ENCODE measurements at places on chromosomes 16 and 17.

DNA sequence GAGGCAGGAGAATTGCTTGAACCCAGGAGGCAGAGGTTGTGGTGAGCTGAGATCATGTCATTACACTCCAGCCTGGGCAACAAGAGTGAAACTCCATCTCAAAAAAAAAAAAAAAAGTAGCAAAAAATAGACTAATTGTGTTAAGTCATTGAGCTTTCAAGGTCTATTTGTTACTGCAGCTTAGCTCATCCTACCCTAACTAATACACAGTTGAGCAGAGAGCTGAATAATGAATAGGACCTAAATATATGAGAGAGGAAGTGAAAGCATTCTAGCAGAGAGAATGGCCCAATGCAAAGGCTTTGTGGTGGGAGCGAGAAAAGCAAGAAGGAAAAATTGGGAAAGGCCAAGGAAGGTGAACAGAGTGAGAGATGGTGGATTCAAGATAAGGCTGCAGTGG is 128.3 kb downstream of the AXIN2 start:
- no peak for DNase-seq

GRCh38 chr16:56252835-56253234 is 61.5 kb downstream of the GNAO1 start:
- no peak for DNase-seq

DNA sequence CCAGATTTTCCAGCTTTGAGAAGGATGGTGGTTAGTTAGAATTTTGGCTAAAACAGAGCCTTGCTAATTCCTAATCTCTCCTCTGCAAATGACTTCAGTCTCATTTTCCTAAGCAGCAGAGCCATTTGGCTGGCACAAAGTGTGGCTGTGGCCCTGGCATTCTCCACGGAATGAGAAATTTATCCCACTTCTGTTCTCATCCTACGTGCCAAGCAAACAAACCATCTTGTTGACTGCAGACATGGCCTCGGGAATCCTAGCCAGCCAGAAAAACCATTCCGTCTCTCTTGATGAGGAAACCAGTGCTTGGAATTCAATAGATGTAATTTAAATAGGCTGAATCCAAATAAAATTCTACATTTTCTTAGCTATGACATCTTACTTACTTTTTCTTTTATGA is 34.1 kb upstream of the ELAC2 start:
- no peak for DNase-seq

- no peak for DNase-seq
Observed at GRCh38 chr16:70388006-70388680, 41.4 kb downstream of the DDX19A start.

DNA sequence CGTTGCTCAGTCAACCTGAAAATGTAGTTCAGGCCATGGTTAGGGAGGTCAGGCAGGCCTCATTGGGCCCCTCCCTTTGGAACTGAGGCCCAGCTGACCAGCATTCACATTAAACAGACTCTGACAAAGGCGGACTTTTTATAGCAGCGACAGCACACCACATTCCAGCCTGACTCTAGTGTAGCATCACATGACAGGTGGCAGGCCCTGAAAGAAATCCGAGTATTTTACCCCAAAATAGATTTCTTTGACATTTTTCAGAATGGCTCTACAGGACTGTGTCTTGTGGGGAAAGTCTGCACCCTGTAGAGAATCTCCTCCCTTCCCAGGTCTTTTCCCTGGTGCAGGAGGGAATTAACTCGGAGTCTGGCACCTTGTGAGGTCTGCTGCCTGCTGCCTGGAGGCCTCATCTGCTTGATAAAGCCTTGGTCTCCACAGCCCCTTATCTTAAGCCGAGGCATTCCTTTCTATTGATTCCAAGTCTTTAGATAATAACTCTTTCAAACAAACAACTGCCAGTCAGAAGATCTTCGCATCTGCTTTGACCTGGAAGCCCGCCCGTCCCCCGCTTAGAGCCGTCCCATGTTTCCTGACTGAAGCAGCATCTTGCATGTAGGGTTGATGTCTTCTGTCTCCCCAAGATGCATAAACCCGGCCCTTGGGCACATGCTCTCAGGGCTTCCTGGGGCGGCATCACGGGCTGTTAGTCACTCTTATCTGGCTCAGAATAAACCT is 44.0 kb upstream of the CAPN15 start:
- DNase-seq, result no peak

- no peak for DNase-seq
Observed at GRCh38 chr17:488993-489757, 136.6 kb upstream of the RPH3AL start.

- no peak for DNase-seq
Observed at GRCh38 chr16:35525979-35526590, 2066.7 kb downstream of the TP53TG3F start.

DNA sequence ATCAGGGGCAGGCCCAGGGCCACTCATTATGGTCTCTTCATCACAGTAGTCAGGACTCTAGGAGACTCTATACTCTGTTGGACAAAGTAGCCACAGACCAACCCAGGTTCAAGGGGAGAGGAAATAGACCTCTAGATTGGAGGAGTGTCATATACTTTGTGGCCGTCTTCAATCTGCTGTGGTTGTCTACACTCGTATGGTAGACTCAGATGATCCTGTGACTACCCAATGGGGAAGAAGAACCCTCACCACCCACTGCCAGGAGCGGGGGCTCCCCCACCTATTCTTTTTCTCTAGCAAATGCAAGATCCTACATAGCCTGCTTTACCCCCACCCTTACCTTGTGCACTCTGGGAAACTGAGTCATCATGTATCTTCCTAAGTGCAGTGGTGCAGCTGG is 80.5 kb downstream of the KSR1 start:
- DNase-seq, result no peak

GRCh38 chr17:56679115-56679776 is 85.7 kb downstream of the NOG start:
- no peak for DNase-seq

GRCh38 chr16:5944971-5945370 is 847.4 kb upstream of the EEF2KMT start:
- no peak for DNase-seq

DNA sequence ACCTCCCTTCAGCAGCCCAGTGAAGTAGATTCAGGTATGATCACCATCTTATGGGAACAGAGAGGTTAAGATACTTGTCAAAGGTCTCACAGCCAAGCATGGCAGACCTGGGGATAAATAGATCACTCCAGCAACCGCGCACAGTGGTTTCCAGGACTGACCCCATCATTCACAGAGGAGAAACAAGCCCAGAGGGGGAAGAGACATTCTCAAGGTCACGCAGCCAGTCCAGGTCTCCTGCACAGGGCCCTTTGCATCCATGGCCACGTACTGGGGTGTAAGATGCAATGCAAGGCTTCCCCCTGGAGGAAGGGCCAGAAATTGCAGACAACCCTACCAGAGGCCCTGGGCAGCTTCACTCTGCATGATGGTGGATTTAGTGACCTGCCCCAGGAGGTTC is 19.9 kb downstream of the TLE7 start:
- DNase-seq, result no peak

GRCh38 chr17:40316571-40317344 is 7.8 kb downstream of the RARA start:
- no peak for DNase-seq

DNA sequence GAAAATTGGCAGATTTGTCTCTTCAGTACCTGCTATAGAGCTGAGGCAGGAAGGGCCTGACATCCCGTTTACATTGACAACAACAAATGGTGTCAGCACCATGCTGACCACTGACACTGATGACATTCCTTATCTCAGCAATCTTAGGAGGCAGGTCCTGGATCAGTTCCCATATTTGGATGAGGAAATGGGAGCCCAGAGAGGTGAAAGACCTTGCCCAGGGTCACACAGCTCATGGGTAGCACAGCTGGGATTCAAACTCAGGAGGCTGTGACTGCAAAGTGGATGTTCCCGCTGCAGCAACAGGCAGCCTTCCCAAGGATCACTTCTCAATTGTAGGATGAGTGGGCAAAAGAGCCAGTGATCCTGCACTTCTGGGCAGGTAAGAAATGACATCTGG is 30.5 kb upstream of the CACNG4 start:
- DNase-seq, result no peak

GRCh38 chr16:76450890-76451289 is 173.7 kb downstream of the CNTNAP4 start:
- no peak for DNase-seq

- peak; percentile 77 for DNase-seq
Observed at GRCh38 chr17:549177-550040, 165.2 kb downstream of the VPS53 start.

DNA sequence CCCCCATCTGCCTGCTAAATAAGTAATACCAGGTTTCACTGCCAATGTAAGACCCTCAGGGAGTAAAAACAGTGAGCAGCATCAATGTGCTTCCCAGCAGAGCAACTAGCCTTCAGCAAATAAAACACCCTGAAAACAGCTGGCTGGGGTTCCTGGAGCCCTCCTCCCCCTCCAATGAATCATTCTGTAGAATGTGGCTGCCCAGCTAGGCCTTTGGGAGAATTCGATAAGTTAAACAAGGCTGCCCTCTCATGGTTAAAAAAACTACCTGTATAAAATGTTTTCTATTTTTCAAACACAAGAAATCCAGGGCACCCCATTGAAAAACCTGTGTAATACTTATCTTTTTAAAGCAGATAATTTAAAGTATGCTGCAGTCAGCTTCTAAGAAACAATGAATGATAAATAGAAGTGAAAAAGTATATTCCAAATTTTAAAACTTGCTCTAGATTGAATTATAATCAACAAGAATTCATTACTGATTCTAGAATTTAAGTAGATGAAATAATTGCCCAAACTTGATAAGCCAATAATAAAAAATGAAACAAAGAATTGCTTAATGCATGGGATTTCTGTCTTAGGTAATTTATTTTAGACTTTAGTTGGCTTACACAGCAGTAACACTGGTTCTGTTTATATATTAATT is 9.4 kb upstream of the TOM1L1 start:
- no peak for DNase-seq

DNA sequence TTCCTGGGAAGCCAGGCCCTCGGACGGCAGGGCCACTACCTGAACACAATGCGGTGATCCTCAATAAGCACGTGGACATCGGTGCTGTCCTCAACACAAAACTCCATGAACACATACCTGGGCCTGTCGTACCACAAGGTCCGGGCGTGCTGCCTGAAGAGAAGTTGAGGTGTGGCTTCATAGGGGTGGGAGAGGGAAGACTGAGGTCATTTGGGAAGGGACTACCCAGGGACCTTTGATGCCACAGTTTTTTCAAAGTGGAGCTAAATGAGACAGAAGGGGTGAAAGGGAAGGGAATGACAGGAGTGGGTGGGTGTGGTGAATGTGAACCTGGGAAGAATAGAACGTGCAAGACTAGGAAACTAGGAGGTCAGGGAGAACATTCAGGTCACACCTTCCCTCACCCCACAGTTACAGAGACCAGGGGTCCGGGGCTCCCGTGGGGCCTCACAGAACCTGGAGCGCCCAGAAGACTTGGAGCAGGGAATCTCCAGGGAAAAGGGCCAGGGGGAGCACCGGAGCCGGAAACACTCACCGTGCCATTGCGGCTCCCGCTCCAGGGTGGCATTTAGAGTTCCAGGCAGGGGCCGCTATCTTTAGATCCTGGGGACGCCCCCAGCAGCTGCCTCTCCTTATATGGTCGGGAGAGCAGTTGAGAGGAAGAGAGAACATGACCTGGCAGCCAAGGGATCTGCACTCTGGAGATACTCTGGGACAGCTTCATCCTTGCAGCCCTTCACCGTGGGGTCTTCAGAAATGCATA is at the start of gene PTGES3L:
TSS of gene PTGES3L (minus strand) at position 570 of the 763 bp plus-strand sequence. CDS start at position 543, 27 bp downstream.
- DNase-seq, result no peak

DNA sequence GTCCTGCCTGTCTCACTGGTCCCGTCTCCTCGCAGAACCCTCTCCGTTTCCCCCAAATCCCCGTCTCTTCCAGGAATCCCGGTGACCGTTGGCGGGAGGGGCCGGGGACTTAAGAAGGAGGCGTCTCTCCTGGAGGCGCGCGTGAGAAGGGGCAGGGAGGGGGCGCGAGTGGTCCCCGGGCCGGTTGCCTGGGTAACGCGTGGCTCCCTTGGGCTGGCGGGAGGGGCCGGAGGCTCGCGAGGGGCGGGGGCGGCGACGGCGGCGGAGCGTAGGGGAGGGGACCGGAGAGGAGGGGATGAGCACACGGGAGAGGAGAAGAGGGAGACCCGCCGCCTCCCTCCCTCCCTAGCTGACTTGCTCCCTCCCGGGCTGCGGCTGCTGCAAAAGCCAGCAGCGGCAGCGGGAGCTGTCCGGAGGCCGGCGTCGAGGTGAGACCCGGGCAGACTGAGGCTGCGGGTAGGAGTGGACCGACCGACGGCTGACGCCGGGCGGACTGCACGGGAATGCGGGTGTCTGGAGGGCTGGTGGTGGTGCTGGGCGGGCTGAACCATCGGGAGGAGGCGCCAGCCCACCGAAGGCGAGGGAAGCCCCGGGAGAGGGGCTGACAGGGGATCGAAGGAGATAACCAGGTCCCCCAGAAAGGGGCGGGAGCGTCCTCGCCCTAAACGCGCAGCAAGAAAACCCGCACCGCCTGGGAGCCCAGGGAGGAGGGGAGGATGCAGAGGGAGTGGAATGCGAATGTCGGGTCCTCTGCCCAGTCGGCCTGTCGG is at the start of gene PRRT2:
TSS of gene PRRT2 (plus strand) at position 298 of the 770 bp plus-strand sequence. CDS start 862 bp downstream, outside the sequence.
- peak; percentile 47 for DNase-seq

- DNase-seq, result no peak
Observed at GRCh38 chr16:9903-10665, 43.3 kb downstream of the POLR3K start.

- no peak for DNase-seq
Observed at GRCh38 chr17:2978991-2979390, 84.4 kb downstream of the OR1D5 start.

DNA sequence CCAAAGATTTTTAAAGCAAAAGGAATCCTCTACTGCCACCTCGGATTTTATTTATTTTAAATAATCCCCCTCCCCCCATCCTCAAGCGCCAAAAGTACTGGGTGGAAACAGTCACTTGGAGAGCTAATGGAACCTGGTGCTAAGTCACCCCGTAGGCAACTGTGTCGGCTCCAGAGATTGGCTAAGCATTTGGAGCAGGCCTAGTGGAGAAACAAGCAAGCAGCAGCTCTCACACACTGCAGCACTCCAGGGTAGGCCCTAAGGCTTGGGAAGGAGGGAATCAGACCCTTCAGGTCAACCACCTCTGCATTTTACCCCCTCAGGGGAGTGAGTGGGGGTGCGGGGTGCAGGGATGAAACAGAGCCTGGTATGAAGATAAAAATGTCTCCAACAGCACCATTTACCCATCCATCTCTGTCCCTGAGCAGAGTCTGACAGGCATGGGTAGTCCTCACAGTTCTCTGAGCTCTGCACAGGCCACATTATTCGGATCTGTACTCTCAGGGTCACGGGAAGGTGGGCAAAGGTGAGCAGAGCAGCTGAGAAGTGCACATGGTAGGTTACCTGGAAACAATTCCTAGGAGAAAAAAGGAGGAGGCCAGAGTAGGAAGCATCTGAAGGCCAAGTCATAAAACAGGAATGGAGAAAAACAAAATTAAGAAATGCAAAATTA is 27.2 kb upstream of the STAC2 start:
- DNase-seq, result no peak

DNA sequence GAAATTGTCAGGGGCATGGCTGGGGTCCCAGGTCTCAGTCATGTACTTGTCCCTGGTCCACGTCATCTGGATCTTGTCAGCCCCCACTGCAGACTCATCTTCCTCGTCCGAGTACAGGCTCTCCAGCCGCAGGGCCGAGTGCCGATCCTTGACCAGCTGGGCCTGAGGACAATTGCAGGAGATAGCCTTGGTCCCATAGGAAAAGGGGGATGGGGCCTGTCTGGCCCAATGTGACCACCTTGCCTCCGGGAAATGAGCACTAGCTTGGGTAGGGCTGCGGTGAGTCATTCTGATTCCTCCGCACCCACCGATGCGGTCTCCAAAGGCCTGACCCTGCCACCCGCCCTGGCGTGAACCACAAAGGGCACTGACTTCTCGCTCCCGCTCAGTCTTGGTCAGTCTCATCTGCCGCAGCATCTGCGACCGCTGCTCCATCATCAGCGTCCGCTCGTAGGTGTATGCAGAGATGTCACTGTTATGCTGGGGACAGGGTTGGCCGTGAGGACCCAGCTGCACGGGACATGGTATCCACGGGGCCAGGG is 1.5 kb upstream of the LCAT start:
- DNase-seq, result no peak
